Kidney capillary endothelial cell (primary cell): ENCODE measurements at places on chromosomes 11 and 22.

GRCh38 chr22:44764974-44765373 lies 12.6 kb downstream of the ARHGAP8 start:
- no peak for DNase-seq

DNA sequence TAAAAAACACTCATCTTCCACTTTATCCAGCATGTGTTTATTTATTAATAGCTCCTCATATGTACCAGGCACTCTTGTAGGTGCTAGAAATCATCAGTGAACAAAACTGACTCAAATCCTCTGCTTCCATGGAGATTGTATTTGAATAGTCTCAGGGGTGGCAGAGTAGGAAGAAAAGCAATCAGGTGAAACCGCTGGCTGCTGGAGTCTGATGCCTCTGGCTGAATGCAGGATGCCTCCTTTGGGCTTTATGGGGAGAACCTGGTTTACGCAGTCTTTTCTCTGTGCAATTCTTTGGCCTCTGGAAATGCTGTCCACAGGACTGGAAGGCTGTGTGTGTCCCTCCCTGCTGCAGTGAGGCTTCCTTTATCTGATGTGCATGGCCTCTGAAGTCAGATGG lies 12.8 kb upstream of the OSBP2 start:
- DNase-seq: no peak

DNA sequence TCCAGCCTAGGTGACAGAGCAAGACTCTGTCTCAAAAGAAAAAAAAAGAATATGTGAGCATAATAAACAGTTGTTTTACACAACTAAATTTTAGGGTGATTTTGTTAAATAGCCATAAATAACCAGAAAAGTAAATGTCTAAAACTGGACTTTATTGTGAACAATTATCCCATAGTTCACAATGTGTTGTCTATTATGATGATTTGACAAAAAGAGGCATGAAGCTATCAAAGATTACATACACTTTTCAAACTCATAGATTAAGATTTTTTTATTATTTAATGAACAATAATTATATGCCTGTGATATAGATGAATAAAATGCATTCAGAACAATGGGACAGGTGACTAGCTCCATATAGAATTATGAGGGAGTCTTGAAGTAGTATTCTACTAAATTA lies 27.0 kb upstream of the MTMR2 start:
- DNase-seq: no peak

- no peak for DNase-seq
Measured at GRCh38 chr11:62295504-62295903, 3.4 kb downstream of the SCGB1D4 start.

- no peak for DNase-seq
Measured at GRCh38 chr11:113951537-113951936, 23.4 kb upstream of the HTR3A start.
